Frontal cortex (tissue), 4 donors: ENCODE measurements at places on chromosomes 5 and 9. TPM values are rescaled to one million over a fixed set of nuclear protein-coding genes. Genes with fewer than 3 reads are reported as not detected.

SLC6A3 gene
- not detected for total RNA-seq

SLC12A2 gene
- total RNA-seq = 64.0 TPM

TMEFF1 gene
- total RNA-seq = 53.0 TPM

ARL14EPL gene
- not detected for total RNA-seq

ITGA2 gene
- total RNA-seq = 2.0 TPM

PCDHA6 gene
- total RNA-seq = 17.1 TPM

ARSI gene
- 0.41 TPM for total RNA-seq

SLC23A1 gene
- total RNA-seq = not detected

GGTA1 gene
- total RNA-seq = 2.4 TPM
